ENCODE measurements at places on chromosomes 7 and 10.

DNA sequence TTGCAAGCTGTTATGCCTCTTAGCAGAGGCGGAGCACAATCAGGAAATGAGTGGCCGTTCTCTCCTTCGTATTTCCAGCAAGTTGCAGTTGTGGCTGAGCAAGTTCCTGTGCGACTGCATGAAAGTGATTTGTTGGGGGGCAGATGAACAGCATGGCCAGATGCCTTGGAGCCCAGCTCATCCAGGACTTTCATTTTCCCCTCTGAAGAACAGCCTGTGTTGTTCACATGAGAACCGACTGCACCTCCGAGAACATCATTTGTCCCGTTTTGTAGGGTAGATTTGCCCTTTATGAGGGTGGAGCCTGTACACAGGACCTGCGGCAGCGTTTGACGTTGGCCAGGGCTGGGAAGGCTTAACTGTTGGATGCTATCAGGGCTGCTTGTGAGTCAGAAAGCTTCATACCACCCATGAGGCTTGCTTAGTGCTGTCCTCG lies 4.4 kb downstream of the BAG3 start:
- DNase-seq, result no peak

- no peak for DNase-seq
Observed at GRCh38 chr10:113011592-113012374, 61.7 kb downstream of the TCF7L2 start.

DNA sequence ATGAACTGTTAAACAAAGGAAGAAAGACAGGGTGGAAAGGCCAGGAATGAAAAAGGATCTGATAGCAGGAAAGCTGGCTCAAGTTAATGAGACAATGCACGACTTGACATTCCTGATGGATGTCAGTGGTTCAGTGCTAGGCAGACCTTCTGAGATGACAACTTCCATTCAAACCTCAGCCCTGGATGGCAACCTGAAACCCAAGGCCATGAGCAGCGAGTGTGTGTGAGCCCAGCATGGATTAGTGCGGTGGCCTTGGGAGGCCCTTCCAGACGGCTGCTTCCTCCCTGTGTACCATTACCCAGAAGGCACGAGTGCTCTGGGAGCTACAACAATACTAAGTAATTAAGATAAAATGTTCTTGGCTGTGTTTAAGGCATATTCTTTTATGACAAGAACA lies 18.8 kb downstream of the TRIL start:
- DNase-seq, result no peak

DNA sequence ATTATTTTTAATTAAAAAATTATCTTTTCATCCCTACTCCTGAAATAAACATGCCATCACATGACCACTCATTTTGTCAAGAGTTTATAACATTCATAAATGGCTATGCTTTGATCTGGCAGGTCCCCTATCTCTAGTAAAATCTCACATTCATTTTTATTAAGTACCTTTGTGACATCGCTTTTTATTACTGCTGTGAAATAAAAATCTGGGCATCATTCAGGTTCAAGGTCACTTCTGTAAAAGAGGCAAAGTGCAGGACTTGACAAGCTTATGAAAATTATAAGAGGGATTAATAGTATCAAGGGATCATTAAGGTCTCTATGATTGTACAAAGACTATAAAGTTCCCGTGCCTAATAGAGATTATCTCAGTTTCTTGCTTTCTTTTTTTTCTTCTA lies 416.8 kb upstream of the SEMA3A start:
- no peak for DNase-seq

DNA sequence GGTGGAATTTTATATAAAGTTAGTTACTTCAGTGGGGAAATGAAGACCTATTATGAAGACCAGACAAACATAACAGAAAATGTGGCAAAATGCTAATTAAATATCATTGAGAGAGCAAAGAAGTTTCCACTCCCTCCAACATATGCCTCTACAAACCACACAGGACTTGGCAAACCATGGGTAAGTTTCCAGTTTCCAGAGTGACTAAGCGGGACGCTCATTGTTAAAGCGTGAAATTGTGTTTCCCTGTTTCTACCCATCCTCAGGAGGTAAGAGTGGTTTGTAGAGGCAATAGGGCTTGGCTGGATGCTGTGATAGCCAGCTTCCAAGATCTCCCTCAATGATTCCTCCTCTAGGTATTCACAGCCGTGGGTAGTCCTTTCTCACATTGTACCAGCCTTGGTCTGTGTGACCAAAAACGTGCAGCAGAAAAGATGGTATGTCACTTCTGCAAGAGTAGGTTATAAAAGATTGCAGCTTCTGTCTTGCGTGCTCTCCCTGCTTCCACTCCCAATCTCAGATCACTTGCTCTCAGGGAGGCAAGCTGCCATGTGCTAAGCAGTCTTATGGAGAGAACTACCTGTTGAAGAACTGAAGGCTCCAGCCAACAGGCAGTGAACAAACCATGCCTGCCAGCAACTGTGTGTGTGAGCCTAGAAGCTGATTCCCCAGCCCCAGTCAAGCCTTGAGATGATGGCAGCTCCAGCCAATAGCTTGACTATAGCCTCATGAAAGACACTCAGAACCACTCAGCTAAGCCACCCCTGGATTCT lies 35.7 kb downstream of the CBX3 start:
- DNase-seq, result no peak

DNA sequence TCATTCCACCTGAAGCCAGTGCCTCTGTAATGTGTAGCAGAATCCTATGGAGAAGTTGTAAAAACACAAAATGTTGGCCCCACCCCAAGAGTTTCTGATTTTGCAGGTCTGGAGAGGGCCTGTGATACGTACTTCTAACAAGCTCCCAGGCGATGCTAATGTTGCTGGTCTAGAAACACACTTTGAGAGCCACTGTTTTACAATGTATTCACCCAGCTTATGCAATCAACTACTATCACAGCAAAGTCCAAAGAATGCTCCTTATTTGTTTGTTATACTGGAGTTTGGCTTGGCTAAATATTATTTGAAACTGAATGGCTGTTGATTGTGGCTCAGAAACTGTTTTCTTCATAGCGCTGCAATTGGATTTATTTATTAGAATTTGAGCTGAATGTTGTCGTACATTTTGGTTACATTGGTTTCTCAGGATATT lies 44.3 kb downstream of the DNAJB9 start:
- no peak for DNase-seq

GRCh38 chr7:29367784-29368183 lies 173.2 kb downstream of the CHN2 start:
- DNase-seq, result no peak

- DNase-seq, result no peak
Observed at GRCh38 chr10:86862373-86862772, 95.0 kb downstream of the MMRN2 start.

DNA sequence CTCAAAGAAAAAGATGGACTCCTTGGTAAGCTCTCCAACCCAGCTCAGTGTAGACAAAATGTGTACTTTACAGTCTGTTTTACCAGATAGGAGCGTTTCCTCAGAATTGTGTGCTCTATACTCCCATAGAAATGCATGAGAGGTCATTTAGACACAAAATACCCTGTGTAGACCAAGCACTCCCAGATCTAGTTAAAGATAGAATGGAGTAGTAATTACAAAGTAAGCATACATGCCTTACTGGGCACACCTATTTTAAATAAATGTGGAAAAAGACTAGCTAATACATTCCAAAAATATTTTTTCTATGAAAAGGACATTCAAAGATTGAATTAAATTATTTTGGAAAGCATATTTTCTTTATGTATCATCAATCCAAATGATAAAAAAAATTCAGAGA lies 271.9 kb upstream of the DGKB start:
- no peak for DNase-seq

DNA sequence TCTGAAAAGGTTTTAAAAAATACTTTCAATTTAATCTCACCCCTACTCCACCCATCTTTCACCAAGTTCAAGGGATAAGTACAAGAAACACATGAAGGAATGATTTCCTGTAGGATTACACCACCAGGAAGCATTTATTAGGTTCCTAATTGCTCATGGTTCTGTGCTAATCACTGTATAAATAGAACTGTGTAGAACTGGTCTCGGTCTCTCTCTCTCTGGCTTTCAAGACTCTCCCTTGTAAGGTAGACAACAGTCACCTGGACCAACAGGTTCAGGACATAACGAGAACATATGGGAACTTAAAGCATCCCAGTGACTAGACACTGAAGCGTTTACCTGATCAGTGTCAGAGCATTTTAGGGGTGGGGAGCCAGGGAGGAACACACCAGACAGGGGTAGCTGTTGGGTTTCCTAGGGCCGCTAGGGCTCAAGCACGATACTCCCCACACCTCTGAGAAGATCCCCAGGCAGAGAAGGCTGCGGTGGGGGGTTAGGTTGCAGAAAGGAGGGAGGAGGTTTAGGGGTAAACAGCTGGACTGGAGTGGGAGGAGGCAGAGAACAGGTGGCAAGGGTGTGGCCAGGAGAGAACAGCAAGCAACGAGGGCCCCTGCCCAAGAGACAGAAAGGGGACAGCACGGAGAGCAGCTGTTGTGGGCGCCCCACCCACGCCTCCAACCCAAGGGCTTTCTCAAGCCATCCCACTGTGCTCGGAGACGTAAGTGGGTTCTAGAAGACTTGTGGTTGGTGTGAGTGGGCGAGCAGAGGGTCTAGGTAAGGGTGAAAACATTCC lies 52.5 kb upstream of the USP6NL start:
- DNase-seq, result peak; percentile 31

DNA sequence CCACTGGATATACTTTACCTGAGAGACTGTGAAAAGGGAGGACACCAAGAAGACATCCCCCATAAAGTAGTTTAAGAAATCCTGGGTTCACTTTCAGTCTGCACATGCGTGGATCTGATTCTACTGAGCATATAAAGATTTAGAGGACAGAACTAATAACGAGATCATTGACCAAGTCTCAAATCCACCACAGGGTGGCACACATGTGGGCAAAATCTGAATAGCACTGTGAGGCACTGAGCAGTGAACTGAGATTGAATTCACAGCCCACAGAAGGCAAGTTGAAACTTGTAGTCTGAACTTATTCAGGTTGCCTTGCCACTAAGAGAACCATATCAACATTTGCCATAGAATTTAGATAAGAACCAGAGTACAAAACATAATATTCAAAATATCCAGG lies 818.6 kb downstream of the GRID1 start:
- DNase-seq, result peak; percentile 4

DNA sequence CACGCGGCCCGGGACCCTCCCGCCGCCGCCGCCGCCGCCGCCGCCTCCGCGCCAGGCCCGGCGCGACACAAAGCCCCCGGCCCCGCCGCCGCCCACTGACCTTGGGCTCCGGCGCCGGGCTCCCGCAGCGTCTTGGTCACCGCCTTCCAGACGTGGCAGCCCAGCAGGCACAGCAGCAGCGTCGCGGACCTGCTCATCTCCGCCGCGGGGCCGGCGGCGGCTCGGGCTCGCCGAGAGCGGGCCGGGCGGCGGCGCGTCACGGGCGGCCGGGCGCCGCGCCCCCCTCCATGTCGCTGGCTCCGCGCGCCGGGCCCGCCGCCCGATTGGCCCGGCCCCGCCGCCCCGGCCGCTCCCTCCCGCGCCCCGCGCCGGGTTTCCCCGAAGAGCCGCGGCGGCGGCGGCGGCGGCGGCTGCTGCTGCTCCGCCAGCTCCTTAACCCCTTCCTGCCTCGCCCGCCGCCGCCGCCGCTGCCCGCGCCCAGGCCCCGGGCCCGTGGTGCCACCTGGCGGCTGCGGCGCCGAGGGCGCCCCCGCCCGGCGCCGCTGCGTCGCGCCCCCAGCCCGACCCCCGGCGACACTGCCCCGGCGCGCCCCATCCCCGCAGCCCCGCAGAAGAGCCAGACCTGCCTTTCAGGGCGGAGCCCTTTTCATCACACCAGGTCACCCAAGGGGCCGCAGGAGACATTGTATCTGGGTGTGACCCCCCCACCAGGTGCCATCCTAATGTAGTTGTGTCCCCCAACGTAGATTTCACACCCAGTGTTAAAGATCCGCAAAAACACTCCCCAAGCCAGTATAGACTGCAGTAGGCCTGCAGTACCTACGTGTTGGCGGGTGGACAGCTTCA lies at the start of gene FAM171A1:
FAM171A1 (minus strand) TSS at position 434 of the 846 bp plus-strand sequence; CDS start at position 197, 237 bp downstream.
- peak; percentile 76 for DNase-seq

DNA sequence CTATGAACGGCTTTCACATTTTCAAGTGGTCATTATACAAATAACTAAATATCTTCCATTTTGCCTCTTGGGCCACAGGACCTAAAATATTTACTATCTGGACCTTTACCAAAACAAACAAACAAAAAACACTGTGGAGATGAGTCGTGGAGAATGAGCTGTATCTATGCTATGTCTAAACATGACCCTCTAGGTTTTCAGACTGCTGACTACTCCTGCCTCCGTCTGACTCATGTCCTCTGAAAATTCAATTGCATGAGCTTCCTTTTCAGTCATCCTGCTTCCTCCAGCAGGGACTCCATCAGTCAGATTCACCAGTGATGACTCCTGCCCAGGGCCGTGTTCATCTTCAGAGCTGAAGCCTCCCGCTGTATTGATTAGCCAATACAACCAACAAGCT lies 96.8 kb downstream of the COL28A1 start:
- DNase-seq, result no peak

DNA sequence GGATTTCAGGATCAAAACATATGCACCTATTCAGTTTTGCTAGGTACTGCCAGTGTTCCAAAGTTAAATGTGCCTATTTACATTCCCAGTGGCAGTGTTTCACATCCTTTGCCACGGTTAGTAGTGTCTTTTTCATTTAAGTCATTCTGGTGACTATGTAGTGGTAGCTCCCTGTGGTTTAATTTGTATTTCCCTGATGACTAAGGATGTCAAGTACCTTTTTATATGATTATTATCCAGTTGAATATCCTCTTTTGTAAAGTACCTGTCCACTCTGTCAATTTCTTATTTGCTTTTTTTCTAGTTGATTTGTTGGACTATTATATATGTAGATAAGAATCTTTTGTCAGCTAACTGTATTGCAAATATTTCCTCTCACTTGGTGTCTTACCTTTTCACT lies 45.1 kb downstream of the TMEM60 start:
- DNase-seq, result no peak

- DNase-seq, result no peak
Observed at GRCh38 chr10:94172332-94172731, 178.6 kb downstream of the PLCE1 start.

DNA sequence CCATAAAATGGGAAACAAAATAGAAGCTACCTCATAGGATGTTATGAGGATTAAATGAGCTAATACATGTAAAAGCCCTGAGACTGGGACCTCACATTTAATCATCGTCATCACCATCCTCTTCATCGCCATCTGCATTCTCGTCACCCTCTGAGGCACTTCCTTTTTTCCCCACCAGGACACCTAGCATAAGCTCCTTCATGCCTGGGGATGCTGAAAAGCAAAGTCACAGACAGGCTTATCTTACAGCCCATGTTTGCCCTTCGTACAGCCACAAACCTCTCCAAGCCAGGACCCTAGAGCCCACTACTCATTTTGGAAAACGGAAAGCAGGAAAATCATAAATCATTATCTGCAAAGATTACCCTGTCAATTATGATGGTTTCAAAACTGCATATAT lies 249.6 kb downstream of the GPAM start:
- DNase-seq, result no peak

GRCh38 chr7:7331523-7331922 lies 149.2 kb downstream of the C1GALT1 start:
- no peak for DNase-seq

DNA sequence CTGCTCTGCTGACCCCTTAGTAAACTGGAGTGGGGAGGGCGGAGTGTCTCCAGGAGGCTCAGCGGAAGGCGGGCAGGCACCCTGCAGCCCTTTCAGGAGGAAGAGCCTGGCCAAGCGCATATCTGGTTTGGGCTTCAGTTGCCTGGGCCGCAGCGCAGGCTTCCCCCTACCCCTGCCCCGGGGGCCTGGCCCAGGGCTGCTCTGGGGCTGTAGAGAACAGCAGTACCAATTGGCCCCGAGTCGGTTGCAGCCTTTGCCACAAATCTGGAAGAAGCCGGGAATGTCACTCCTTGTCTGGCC lies 28.1 kb upstream of the JAKMIP3 start:
- no peak for DNase-seq

Measured in GM19239 (cell line).